ENCODE measurements at places on chromosomes 13 and 19.

DNA sequence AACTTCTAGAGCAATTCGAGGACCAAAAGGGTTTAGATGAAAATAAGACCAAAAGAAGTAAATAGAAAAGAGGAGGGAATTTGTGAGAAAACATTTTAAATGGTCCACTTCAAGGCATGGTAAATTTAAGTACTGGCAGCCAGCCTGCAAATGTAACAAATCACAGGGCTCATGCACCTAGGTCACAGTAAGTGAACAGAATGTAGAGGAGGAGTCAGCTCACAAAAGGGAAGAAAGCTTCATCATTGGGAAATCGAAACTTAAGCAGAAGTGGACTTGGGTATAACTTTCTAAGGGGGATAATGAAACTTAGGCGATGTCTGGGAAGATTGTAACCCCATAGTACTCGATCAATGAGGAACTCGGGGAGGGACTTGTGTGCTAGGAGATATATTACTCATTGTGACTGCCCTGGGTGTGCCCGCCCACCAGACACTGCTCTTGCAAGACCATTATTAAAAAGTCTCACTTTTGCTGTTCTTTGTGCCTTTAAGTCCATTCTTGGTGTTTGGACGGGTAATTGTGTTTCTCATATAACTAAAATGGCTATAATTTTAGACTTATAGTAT, 1053.6 kb upstream of the MIR17HG start:
- DNase-seq, result no peak

GRCh38 chr19:55454787-55455243, 6.6 kb downstream of the ISOC2 start:
- no peak for DNase-seq

DNA sequence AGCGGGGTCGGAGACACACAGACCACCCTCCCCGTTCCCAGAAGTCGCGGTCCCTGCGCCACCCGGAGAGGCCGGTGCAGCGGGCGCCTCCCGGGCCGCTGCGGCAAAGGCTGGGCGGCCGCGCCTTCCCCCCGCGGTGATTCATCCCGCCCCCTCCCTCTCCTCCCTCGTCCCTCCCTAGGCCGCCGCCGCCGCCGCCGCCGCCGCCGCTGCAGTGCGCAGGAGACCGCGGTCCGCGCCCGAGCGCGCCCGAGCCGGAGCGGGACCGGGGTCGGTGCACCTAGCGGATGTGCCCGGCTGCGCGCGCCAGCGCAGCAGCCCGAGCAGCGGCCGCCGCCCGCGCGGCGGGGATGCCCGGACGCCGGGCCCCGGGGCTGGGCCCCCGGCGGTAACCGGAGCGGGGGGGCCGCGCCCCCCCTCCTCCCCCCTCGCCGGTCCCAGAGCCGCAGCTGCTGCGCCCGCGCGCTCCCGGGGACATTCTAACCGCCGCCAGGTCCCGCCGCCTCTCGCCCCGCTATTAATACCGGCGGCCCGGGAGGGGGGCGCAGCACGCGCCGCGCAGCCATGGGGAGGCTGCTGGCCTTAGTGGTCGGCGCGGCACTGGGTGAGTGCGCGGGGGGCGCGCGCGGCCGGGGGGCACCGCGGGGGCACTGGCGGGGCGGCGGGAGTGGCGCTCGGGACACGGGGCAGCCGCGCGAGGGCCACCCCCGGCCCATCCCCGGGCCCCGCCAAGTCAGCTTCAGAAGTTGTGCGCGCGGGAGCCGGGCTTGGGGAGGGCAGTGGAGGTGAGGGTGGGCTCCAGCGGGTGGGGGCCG, at the start of gene SCN1B:
Gene SCN1B (plus strand): TSS at position 214 of the 815 bp plus-strand sequence. CDS start 351 bp downstream, at position 565.
- peak; percentile 78 for DNase-seq

DNA sequence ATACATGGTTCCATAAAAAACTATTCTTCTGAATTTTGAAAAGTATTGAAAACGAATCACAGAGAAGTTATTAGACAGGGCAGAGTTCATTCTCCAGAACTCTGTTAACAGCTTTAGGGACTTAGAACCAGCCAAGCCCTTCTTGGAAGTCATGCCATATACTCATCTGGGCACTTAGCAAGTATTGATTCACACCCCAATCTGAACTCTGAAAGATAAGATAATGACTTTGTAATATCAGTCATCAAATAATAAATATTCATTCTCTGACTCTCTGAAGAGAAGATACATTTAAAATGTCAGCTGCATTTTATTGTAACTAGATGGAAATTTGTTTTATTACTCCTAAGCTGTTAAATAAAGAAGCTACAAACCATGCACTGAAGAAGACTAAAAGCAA, 43.8 kb upstream of the ITM2B start:
- DNase-seq, result no peak

DNA sequence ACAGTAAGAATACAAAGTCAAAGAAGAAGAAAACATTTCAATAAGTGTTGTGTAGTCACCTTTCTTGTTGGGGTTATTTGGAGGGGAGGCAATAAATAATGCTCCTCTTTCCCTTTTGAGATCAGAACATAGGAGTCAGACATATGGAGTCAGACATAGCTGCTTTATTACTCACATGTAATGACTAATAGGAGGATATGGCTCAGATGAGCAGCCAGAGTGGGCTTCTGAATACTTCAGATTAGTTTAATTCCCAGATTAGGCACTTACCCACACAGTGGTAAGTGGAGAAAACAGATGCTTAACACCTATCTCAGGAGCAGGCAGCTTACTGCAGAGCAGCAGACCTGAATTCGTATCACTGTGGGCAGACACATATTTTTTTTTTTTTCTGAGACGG, 31.7 kb upstream of the C1QTNF9B start:
- no peak for DNase-seq

- no peak for DNase-seq
Measured at GRCh38 chr13:66429156-66429555, 801.0 kb downstream of the PCDH9 start.

GRCh38 chr13:99540530-99540929, 39.3 kb downstream of the TM9SF2 start:
- DNase-seq, result no peak

DNA sequence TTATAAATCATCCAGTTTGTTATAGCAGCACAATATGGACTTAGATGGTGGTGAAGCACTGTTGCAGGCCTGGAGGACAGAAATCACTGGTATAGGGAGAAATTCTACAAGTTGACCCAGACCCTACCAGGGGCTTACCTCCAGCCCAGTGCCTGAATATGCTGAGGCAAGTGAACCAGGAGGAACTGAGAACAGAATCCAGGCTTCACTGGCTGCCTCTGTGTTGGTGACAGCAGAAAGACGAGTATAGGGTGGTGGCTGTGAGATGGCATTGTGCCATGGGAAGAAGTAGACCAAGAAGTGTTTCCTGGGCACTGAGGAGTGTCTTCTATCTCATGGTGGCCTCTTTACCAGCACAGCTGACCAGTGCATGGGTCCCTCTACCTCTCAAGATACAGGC, 15.9 kb upstream of the EID2 start:
- no peak for DNase-seq

DNA sequence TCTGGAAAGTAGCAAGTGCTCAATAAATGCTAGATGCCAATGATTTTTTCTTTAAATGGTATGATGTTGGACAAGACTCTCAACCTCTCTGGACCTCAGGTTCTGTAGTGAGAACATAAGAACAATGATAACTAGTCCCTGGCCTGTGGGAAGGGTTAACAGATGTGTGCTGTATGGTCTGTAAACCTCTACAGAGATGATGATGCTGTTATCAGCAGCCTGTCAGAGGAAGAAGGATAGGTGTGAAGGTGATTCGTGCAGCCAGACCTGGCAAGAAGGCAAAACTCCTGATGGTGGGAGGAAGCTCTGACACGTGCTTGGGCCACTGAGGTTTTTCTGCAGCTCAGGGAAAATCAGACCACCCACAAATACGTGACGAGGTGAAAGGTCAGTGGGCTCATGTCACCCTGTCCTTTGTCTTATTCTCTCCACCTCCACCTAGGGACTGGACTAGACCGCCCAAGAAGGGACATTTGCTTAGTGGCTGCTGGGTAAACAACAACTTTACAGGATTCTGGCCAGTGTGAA, 36.7 kb upstream of the UBL3 start:
- no peak for DNase-seq

- no peak for DNase-seq
Measured at GRCh38 chr13:58144616-58145015, 513.1 kb downstream of the PCDH17 start.

DNA sequence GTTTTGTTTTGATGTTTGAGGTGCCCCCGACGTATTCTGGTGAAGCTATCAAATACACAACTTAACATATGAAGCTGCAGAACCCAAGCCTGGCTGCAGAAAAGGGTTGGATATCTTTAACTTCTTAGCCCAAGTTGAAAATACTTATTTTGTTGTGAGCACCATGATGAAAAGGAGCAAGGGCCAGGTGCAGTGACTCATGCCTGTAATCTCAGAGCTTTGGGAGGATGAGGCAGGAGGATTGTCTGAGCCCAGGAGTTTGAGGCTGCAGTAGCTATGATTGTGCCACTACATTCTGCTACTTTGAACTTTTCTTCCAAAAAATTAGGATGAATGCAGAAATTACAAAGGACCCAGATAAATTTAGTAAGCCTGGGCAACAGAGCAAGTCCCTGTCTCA, 44.1 kb upstream of the UBE2L5 start:
- no peak for DNase-seq

DNA sequence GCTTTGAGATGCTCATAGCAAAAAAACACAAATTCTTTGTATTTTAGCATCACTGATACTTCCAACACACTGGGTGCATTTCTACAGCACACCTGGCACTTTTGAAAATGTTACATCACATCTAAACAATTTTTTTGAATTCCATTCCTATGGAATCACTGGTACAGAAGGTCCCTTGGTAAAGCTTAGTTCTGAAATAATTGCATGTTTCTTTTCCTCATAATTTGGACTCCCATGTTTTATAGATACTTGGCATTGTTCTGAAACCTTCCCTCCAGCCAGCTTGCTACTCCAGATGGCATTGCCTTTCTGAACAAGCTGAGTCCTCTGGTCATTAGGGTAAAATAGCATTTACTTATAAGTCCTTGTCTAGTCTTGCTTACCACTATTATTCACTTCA, 481.3 kb upstream of the GPC6 start:
- DNase-seq, result no peak

DNA sequence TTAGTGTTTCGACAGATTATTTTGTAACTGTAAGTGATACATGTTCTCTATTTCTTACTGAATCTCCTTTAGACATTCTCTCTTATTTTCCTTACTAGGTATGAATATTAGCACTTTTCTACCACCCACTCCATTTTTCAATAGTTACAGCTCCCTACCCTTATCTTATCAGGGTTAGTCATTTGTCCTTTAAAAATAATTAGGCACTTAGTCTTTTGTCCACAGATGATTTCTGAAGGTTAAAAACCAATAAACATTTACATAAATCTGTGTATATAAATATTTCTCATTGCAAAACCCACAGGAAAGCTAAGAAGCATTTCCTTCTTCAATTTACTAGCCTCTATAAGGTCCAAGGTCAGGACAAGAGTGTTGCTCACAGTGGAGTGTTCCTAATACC, 624.1 kb upstream of the MIR17HG start:
- no peak for DNase-seq

- no peak for DNase-seq
Measured at GRCh38 chr19:40147338-40147692, 43.9 kb upstream of the MAP3K10 start.

- DNase-seq, result peak; percentile 89
Measured at GRCh38 chr19:16076154-16076957, at the start of gene TPM4. Gene TPM4 (plus strand): TSS chr19:16076495. CDS start chr19:16076566, 71 bp downstream.

GRCh38 chr13:20972731-20973130, 70.2 kb upstream of the XPO4 start:
- no peak for DNase-seq

- no peak for DNase-seq
Measured at GRCh38 chr19:57947088-57947418, 453 bp downstream of the ZNF256 start.

DNA sequence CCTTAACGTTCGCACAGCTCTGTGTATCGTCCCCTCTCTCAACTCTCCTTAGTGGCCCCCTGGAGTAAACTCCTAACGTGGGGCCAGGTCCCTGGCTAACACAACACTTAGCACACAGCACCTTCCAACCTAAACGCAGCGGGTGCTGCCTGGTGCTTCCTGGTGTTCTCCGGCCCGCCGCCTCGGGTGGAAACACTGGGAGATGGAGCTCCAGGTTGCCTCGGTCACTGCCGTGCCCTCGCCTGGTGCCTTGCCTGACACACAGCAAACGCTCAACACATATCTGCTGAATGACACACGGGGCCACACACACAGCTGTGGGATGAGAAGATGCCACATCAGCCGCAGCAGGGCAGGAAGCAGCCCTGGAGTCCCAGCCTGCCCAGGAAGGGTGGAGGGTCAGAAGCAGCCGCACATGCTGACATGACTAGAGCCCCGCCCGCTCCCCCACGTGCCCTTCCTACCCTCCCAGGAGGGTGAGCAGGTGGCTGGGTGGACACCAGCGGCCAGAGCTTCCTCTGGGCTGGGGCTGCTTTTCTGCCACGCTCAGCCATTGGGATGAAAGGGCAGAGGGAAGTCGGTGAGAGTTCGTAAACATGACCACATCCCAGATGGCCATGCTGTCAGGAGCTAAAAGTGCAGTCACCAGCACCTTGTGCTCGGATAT, 6.6 kb downstream of the PEPD start:
- DNase-seq, result peak; percentile 25

DNA sequence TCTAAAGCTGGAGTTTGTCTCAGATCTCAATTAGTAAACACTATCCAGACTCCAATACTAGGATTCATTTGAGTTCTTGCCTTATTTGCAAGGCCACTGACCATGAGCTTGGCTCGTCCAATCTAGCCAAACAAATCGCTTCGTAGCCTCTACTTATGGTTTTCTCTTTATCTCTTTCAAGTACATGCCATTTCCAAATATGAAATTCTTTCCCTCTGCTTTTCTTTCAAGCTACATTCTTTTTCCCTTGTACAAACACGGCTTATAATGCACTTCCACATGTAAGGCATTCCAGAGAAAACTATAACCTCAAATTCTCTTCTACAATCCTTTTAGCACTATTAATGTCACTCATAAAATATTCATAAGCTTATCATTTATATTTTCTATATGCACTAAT, 10.9 kb upstream of the N4BP2L1 start:
- no peak for DNase-seq

- DNase-seq, result no peak
Measured at GRCh38 chr13:64871742-64872141, 2358.4 kb downstream of the PCDH9 start.
